Posterior cingulate gyrus (tissue), 11 donors: ENCODE measurements at places on chromosomes 7 and 10.

- no peak for DNase-seq
Observed at GRCh38 chr10:58014436-58014835, 253.3 kb downstream of the IPMK start.

- DNase-seq = no peak
Observed at GRCh38 chr10:104540181-104540580, 100.9 kb upstream of the SORCS3 start.

- no peak for DNase-seq
Observed at GRCh38 chr7:126856691-126857291, 395.9 kb downstream of the GRM8 start.

- no peak for DNase-seq
Observed at GRCh38 chr10:101446071-101446470, 92.1 kb downstream of the BTRC start.

- no peak for DNase-seq
Observed at GRCh38 chr10:32795598-32796183, 162.3 kb downstream of the ITGB1 start.

DNA sequence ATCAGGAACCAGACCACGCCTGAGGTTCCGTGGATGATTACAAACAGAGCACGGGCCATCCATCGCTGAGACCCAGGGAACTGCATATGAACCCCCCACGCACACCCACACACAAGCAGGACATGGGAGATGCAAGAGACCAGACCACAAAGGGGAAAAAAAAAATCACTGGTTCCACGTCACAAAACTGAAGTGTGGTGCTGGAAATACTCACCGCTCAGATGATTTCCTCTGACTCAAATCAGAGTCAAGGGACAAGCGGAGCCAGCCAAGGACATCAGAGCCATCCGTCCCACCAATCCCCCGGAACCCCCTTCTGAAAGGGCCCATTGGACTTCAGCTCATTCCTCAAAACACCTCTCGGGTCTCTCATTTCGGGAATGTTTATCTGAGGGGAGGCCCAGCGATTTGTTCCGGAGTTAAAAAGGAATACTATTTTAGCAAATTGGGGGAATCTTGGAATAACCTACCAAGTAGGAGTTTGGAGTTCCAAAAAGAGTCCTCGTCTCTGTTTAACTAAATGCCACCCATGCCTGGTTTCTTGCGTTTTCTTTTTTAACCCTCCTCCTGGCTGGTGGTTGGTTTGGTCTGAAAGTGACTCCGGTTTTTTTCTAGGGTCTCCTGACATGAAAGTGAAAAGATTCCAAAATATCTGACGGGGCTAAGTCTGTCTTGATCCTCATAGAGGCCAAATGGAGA lies 15.0 kb downstream of the SNX8 start:
- DNase-seq = no peak

- DNase-seq = no peak
Observed at GRCh38 chr10:34773636-34774630, 41.2 kb downstream of the PARD3 start.

DNA sequence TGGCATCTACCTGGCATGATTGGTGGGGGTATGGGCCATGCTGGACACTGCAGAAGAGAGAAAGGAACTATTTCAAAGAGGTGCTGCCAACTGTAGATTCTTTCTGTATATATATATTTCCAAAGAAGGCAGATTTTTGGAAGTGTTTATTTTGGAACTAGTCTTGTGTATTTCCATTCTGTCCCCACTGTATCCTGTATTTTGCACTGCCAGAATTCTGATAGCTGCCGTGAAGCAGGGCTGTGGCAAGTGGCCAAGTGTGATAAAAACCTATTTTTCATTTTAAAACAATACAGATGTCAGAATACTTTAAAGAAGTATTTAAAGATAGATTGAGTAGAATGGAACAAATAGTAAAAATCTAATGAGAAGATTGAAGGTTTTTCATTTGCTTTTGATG lies 17.1 kb downstream of the MCU start:
- DNase-seq = no peak

DNA sequence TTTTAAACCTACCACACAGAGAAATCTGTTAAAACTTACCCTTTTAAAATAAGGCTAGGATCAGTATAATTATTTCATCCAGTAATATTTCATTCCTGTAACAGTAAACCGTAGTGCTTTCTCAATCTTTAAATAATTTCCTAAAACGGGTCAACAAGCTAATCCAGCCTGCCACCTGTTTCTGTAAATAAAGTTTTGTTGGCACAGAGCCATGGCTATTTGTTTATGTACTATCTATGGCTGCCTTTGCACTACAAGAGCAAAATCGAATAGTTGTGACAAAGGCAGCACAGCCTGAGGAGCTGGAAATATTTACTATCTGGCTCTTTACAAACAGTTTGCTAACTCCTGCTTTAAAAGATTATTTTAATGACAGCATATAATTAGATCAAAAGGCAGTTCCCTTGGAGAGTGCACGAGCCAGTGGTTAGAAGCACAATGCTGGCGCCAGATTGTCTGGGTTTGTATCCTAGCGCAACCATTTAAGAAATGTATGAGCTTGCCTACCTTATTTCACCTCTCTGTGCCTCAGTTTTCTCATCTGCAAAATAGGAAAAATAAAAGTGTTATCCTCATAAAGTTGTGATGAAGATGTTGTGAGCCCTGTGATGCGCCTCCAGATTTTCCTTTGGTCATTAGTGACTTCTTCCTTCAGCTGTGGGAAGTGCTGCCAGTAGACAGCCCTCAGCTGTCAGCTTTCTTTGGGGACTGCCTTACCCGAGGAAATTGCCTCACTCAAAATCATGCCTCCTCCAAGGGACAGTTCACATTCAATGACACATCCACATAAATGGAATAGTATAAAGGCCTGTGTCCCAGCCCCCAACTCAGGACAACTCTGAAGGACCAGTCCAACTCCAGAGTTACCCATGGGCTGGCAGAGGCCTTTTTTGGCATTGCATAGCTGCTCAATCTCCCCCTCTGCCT lies 11.8 kb upstream of the MIOS start:
- DNase-seq = no peak

DNA sequence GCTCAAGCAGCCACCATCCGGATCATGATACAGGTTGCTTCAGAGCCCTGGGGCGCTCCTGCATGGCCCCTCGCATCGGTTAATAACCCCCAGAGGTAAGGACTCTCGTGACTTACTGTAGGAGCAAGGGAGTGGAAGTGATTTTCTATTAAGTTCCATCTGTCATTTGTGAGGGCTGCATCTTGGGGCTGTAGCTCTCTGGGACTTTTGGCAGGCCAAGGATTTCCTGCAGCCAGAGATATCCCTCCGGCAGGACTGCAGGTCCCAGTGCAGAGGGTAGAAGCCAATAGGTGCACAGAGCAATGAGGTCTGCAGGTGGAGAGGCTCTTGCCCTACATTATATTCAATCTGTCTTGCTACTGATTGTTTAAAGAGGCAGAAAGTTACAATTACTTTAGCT lies 356.8 kb upstream of the ADARB2 start:
- no peak for DNase-seq

DNA sequence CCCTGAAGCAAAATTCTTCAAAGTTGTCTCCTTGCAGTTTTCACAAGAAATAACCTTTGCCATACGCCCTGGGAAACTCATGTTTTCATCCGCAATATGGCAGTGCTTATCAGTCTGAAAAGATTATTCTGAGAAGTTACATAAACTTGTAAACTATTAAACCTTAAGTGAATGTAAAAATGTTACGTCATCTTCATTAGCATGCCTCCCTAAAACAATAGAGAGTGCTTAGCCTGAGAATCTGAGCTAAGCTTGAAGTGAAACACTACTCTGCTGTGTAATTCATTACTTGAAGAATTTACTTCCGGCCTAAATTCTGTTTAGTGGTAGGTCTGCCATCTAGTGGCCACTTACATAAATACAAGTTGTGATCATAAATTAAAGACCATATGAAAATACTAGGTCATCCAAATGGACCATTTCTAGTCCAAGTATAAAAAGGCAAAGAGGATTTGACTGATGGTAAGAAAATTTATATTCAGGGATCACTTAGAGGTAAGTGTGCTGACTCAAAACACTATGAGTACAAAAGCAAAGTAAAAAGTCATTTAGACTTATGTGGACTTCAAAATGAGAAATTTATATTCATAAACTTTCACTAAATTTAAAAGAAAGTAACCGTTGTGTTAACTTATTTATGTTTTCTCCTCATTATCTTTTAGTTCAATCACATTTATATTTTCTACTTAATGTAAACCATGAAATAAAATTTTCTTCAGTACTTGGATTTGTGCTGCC lies 745.1 kb upstream of the LRRTM3 start:
- no peak for DNase-seq

- no peak for DNase-seq
Observed at GRCh38 chr7:12030116-12030515, 181.0 kb upstream of the TMEM106B start.

- DNase-seq = no peak
Observed at GRCh38 chr10:131184503-131184902, 127.0 kb downstream of the TCERG1L start.

GRCh38 chr7:50155755-50156154 lies 62.7 kb upstream of the ZPBP start:
- DNase-seq = no peak

GRCh38 chr7:28481091-28481926 lies 69.0 kb downstream of the CREB5 start:
- no peak for DNase-seq

- peak; percentile 62 for DNase-seq
Observed at GRCh38 chr7:6656413-6656812, 19.3 kb downstream of the ZNF316 start.

DNA sequence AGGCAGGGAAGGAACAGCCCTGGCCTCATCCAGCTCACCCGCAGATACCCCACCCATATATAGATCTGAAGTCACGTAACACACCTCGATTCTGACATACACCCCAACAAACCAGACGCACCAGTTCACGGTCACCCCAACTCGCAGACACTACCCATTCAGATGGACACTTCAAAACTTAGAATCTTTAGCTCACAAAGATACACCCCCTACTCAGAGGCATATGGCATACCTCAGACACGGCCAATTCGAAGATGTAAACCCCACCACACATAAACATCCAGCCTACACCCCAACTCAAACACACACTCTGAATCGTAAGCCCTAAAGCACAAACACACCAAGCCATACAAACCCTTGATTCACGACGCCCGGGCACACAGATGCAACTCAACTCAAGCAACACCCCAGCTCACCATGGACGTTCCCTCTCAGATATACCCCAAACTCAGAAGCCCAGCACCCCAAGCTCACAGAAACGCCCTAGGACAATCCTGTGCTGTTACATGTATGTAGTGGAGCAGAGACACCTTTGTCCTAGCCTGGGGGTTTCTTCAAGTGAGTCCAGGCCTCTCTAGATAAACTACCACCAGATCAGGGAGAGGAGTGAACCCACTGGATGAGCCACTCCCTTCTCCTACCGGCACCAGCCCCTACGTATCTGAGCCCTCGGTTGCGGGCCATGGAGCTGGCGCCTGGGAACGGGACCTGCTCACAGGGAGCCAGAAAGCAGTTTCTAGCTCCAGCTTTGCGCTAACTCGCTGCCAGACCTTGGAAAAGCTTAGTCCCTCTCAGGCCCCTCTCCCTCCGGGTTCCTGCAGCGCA lies 8.8 kb downstream of the PSD start:
- peak; percentile 81 for DNase-seq

DNA sequence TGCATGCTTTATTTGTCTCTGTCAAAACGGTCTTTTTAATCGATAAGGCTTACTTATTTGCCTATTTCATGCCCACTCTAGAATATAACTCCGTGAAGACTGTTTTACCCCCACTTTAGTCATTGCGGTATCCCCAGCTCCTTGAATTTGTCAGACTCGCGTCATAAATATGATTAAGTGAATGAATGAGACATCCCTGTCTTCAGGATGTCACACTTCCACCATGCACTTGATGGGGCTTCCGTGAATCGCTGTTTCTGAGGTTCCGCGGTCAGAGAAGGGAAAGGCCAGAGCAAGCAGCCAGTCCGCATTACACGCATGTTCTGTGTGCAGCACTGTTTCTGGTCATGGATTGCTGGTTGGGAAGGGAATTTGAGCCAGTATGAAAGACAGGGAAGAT lies 138.8 kb downstream of the CELF2 start:
- no peak for DNase-seq

GRCh38 chr7:133783276-133783675 lies 343.9 kb upstream of the LRGUK start:
- DNase-seq = no peak

GRCh38 chr10:31239961-31240360 lies 79.1 kb upstream of the ZEB1 start:
- DNase-seq = no peak

- peak; percentile 41 for DNase-seq
Observed at GRCh38 chr10:12876266-12876665, 125.2 kb downstream of the CCDC3 start.

- DNase-seq = no peak
Observed at GRCh38 chr7:20574784-20575720, 40.4 kb upstream of the ABCB5 start.

DNA sequence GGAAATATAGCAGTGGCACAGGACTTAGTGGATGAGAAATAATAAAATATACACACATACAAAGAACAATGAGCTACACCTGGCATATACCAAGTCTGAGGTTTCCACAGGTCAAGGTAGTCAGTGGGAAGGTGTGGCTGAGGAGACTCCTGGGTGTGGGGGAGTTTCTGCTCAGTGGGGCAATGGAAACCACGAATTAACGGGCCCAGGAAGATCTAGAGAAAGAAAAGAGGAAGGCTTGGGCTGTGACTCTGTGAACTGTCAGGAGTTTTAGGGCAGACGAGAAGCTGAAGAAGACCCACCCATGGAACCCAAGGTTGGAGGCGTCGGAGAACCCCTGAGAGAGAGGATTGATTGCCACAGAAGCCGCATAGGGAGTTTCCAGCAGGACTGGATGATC lies 196.5 kb downstream of the HERPUD2 start:
- no peak for DNase-seq

GRCh38 chr10:69224862-69225657 lies 4.9 kb downstream of the HKDC1 start:
- no peak for DNase-seq

DNA sequence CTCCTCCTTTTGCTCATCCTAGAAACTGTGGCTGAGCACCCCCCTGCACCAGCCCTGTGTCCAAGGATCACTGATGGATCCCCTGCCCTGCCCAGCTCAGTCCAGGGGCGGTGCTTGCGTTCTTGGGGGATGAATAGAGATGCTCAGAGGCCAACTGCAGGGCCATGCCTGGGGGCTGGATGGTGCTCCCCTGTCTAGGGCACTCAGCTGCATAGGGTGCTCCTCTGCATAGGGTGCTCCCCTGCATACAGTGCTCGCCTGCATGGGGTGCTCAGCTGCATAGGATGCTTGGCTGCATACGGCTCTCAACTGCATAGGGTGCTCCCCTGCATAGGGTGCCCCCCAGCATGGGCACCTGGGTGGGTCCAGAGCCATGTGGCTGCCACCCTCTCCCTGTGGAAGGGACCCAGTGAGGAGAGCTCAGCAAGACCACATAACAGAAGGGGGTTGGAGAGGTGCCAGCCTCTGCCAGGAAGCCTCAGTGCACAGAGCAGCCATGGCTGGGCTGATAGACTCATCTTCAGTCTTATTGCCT lies 95.0 kb downstream of the BMS1 start:
- no peak for DNase-seq

- no peak for DNase-seq
Observed at GRCh38 chr7:106590209-106590816, 70.6 kb downstream of the CCDC71L start.
